Activated naive CD4-positive, alpha-beta T cell treated with Interleukin-2 at 50 U/mL for 16 hours (primary cell): ENCODE measurements at places on chromosomes 7 and 10.
A peak's percentile ranks its signal among the peaks of the same experiment; 100 is the strongest.

- no peak for DNase-seq
Measured at GRCh38 chr7:117830422-117830954, 42.8 kb downstream of the CTTNBP2 start.

- no peak for DNase-seq
Measured at GRCh38 chr10:8066124-8066523, 11.6 kb downstream of the GATA3 start.

DNA sequence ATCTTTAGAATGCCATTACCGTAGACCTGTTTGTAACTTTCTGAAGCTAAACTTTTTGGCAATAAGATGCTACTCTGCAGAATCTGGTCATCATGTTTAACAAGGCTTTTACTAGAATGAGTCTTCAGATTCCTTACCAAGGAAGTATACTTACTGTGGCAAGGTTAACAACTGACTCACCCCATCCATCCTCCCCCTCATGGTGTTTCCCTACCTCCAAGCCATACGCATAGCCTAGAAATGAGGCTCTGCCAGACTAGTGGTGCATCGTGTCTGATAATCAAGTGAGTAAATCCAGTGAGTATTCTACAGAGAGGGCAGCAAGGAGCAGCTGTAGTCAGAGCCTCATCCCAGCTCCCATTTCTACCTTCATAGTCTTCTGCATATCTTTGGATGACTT lies 223.6 kb downstream of the IPMK start:
- DNase-seq: no peak

GRCh38 chr10:35569111-35569707 lies 35.9 kb upstream of the GJD4 start:
- no peak for DNase-seq

- no peak for DNase-seq
Measured at GRCh38 chr10:101601541-101601940, 13.4 kb downstream of the DPCD start.

GRCh38 chr7:27165089-27165995 lies at the start of gene HOXA9:
Gene HOXA9 (minus strand): TSS chr7:27165537. CDS start chr7:27165457, 80 bp downstream.
- DNase-seq: no peak

DNA sequence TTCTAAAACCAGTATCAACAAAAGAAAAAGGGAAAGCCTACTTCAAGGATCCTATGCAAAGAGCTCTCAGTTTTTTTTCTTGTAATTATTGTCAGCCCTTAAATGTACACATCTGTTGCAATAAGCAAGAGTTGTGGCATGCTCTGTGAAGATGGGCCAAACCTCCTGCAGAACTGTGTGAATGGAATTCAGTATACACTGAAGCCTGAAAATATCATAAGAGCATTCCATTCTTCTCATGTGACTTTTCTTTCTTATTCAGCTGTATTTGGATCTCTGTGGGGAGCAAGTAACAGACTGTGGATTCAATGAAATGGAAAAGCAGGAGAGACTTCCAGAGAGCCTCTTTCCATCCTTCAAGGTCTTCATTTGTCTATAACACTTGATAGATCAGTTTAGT lies 130.7 kb downstream of the SAMD9 start:
- no peak for DNase-seq

DNA sequence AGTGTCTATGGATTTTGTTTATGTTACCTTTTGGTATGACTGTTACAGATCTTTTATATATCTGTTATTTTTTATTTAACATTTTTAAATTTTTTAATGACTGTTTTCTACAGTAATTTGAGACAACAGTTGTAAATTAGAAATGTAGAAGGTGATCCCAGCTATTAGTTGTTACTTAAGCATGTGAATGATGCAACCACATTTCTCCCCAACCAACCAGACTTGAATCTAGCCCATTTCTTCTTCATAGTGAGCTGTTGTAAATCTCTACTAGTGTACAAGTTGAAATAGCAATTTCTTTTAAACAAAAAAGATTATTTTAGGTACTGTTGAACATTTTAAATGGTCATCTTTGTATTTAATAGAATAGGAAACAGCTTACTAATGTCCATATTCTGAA lies 18.0 kb downstream of the TMEM106B start:
- no peak for DNase-seq

DNA sequence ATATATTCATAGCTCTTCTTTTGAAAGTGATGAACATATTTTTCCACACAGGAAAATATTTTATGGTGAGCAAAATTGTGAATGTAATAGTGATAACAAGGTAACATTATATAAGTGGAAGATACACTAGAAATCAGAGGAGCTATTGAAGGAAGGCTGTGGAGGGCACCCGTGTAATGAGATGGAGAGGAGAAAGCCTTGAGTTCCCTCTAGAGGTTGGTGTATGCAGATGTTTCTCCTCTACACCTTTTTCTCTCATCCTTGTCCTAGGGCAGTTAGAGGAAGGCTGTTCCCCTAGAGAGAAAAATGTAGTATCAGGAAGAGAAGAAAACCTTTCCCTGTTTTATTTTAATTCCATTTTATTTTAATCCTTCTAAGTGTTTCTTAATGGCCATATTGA lies 54.6 kb upstream of the NRG3 start:
- no peak for DNase-seq

- DNase-seq: no peak
Measured at GRCh38 chr10:106312087-106312486, 852.4 kb downstream of the SORCS1 start.

- no peak for DNase-seq
Measured at GRCh38 chr10:104127411-104127810, 5.4 kb downstream of the SFR1 start.

DNA sequence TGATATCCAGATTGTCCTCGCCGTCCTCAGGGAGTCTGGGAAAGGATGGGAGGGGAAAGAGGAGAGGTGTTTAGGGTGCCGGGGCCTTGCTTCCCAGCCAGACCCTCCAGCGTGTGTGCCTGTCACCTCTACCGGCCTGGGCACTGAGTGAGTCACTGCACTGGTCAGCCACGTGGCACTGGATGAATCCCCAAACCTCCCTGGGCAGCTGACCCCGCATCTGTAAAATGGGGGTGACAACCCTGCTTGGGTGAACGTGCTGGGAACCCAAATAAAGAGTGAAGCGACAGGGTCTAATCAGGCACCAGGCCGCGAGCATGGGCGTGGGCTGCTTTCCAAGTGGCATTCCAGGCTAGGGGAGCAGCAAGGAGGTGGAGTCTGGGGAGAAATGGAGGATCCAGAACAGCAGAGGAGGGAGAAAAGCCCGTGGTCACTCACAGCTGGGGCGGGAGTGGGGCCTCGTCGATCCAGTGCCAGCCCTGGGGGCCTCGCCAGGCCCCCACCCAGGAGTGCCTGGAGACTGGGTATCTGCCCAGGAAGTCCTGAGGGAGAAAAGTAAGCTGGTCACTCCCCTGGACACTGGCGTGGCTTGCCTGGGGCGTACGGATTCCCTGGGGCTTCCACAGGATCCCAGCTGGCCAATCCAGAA lies 29.7 kb downstream of the KLRG2 start:
- DNase-seq: no peak

GRCh38 chr10:110434489-110435096 lies 63.1 kb upstream of the DUSP5 start:
- no peak for DNase-seq

DNA sequence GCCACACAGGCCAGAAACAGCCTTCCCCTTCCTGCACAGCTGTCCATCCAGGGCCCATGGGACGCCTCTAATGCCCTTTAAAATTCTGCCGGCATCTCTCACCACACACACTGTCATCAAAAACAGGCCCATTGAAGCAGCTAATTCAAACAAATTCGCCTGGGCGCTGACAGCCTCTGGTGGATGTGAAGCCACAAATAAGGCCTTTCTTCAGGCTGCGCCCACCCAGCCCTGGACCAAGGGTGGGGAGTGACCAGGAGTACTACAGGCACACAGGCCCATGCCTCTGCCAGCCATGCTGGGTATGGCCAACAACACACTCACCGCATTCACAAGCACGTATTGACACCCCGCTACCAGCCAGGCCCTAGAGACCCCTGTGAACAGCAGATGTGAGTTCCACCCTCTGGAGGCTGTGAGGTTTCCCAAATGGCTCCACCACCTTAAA lies 54.6 kb downstream of the SLIT1 start:
- DNase-seq: no peak

- no peak for DNase-seq
Measured at GRCh38 chr10:51031950-51032349, 42.3 kb upstream of the PRKG1 start.

GRCh38 chr7:121798453-121798840 lies 74.5 kb upstream of the PTPRZ1 start:
- no peak for DNase-seq

GRCh38 chr7:6604458-6604857 lies 11.0 kb upstream of the ZNF853 start:
- no peak for DNase-seq

DNA sequence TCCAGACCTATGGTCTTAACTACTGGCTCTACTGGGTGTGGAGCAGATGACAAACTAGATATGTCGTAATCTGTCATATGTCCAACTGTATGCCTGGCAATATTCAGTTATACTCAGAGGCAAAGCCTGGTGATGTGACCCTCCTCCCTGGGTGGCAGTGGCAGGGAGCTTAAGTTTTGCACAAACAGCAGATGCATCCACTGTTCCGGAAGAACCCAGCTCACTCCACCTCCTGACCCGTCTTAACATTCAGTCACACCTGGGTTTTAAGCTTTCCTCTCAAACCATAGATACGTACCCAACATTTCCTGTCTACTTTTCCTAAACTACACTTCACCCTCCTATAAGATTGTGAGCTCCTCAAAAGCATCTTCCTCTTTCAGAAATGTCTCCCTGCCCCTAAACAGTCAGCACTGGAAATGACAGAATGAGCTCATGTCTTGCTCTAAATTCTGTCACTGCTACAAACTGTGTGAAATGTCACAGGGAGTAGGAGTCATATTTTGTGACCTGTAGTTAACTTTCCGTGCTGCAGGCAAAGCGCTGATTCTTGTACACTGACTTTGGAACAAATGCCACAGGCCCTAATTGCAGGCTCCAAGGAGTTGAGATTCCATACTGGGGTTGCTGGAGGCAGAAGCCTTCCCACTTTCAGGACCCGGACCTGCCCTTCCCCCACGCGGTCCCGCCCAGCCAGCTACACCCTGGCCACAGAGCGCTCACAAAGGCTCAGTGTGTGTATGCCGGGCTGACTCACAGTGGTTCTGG lies 23.9 kb downstream of the SCD start:
- DNase-seq: peak; percentile 57

GRCh38 chr10:133024704-133025557 lies 62.8 kb upstream of the ADGRA1 start:
- DNase-seq: no peak

DNA sequence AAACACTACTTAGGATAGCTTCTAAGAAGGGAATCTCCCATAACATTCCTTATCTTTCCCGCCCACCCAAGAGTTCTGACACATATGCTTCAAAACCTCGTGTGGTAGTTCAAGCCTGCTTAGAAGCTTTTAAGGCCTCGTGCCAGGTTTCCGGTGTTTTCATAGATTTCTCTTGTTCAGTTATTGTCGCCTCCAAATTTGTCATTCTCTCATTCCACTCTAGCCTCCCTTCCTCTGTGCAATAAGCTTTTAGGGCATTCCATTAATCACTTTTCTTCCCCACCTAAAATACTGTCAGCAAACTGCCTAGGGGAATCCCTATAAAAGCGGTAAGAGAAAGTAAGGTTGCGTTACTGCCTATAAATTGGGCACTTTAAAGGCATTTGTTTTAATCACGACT lies 718 bp upstream of the BPGM start:
- no peak for DNase-seq

- DNase-seq: no peak
Measured at GRCh38 chr7:158592541-158592940, 4.9 kb upstream of the PTPRN2 start.

DNA sequence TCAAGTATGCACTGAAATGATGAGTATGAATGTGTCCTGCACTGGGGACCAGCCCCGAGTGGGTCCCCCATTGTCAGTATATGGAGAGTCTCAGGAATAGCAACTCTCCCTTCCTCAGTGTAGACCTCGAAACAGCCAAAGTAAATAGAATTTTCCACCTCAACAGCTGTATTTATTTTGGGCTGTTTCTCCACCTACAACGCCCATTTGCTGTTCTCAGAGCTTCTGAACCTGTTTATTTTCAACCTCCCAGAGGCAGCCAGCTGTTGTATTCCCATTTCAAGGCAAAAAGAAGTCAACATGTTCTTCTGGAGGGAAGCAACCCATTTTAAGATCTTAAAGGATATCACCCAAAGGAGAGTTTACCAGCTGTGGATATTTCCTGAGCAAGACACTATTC lies 59.6 kb upstream of the BICC1 start:
- no peak for DNase-seq
